Activated CD4-positive, alpha-beta T cell treated with anti-CD3 and anti-CD28 coated beads for 24 hours (primary cell): ENCODE measurements at places on chromosomes 2 and 18.

DNA sequence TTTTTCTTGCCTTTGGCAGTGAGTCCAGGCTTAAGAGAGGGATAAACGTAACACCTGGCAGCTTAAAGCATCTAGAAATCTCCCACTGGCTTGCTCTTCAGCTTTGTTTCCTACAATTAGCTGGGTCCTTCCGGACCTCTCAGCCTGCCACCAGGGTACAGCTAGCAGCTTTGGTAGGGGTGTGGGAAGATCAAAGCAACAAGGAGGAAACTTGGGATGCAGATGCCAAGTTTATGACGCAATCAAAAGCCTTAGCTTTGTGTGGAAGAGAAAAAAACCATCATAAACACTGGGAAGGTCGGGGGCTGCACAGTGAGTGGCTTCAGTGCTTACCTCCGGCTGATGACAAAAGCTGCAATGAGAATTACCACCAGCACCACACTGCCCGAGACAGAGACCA, 116.9 kb downstream of the EPHA4 start:
- DNase-seq = no peak

DNA sequence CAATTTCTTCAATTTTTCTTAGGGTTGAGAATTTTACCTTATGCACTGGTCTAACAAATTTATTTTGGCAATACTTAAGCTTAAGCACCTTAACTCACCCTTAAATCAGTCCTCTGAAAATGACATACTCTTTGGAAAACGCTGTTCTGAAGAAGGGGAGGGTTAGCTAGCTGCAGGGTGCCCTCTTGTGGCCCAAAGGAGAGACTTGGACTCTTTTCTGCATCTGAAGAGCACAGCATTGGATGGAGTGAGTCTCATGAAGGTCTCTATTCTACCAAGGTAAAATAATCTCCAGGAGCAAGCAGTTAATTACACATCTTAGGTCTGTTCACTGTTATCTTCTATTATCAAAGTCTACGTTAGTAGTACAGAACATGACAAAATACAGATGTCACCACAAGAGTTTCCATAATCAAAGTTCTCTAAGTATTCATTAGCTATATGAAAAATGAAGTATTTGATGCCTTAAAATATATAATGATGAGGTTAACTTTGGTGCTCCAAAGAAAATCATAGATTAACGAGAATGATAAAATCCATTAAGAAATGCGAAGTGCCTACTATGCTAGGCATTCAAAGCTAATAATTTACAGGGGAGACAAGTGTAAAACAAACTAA, 24.4 kb downstream of the PUM2 start:
- DNase-seq = peak; percentile 26

DNA sequence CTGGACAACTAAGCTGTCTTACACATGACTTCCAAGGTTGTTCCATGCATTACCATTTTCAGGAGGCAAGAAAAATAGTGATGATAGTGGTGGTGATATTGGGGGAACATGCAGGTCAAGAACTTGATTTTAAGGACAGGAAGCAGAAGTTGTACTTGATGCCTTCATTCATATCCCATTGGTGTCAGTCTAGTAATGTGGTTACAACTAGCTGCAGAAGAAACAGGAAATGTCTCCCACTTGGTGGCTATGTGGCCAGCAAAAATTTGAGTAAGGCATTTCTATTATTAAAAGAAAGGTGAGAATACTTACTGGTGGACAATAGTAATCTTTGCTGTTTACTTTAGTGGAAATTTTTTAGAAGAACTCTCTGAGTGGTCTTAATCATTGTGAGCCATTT, 103.4 kb downstream of the ALMS1 start:
- DNase-seq = no peak

DNA sequence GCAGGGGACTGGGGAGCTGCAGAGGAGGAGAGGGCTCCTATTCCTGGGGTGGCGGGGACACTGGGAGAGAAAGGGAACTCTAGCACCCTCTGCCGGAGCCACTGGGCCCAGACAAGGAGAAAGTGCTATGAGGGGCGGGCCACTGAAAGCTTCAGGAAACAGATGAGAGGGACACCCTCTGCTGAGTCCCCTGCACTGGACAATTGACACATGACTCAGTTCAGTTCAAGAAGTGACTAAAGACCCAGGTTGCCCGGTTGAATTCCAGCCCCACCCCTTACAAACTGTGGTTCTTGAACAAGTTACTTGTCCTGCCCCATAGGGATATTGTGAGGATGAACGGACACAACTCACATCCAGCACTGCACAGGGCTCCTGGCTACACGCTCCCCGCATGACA, 5.0 kb downstream of the RUFY4 start:
- no peak for DNase-seq

- DNase-seq = no peak
These were observed 5.3 kb upstream of the PLCL1 start for GRCh38 chr2:197799068-197799467.

DNA sequence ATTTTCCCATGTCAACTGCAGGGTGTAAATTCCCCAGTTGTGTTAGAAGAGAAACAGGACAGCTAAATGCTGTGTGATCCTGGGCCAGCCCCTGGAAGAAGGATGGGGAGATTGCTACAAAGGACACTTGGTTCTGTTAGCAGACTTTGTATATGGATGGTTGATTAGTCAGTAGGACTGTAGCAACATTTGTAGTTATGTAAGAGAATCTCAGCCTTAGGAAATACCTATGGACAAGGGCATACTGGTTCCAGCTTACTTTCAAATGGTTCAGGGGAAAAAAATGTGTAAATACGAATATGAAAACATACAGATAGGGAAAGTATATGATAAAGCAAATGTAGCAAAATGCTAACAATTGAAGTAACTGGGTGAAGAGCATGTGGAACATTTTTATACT, 47.6 kb downstream of the GNAL start:
- DNase-seq = no peak

- DNase-seq = no peak
These were observed 43.4 kb downstream of the KIAA1328 start for GRCh38 chr18:36872329-36872728.

- no peak for DNase-seq
These were observed 12.7 kb downstream of the KDM3A start for GRCh38 chr2:86453836-86454235.

- DNase-seq = no peak
These were observed 3.3 kb downstream of the PTGR3 start for GRCh38 chr18:75205514-75206132.

DNA sequence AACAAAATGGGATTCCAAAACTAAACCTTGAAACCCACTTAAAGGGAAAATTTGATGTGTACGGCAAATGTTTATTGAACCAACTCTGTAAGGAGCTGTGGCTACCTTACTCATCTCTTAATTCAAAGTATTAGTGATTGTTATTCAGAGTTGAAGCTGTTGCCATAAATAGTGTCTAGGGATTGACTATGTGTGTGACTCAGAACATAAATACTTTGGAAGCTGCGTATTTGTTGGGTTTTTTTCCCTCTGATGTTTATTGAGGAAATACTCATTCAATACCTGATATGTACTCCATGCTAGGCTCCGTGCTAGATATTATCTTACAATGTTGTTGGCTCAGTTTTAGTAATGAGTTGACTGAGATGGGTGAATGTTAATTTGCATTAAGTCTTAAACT, 90.4 kb downstream of the PTRHD1 start:
- DNase-seq = no peak

GRCh38 chr2:241240320-241241004, 52.0 kb downstream of the ANO7 start:
- no peak for DNase-seq

GRCh38 chr2:234502919-234503285, 6.0 kb upstream of the ARL4C start:
- DNase-seq = no peak

- no peak for DNase-seq
These were observed 879.8 kb downstream of the SOCS6 start for GRCh38 chr18:71168557-71169145.

GRCh38 chr2:45568935-45569334, 42.1 kb downstream of the SRBD1 start:
- DNase-seq = no peak

DNA sequence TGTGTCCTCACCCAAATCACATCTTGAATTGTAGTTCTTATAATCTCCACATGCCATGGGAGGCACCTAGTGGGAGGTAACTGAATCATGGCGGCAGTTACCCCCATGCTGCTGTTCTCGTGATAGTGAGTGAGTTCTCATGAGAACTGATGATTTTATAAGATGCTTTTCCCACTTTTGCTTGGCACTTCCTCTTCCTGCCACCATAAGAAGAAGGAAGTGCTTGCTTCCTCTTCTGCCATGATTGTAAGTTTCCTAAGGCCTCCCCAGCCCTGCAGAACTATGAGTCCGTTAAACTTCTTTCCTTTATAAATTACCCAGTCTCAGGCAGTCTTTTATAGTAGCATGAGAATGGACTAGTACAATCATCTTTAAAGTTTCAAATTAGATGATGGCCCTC, 902.4 kb upstream of the PIK3C3 start:
- no peak for DNase-seq

DNA sequence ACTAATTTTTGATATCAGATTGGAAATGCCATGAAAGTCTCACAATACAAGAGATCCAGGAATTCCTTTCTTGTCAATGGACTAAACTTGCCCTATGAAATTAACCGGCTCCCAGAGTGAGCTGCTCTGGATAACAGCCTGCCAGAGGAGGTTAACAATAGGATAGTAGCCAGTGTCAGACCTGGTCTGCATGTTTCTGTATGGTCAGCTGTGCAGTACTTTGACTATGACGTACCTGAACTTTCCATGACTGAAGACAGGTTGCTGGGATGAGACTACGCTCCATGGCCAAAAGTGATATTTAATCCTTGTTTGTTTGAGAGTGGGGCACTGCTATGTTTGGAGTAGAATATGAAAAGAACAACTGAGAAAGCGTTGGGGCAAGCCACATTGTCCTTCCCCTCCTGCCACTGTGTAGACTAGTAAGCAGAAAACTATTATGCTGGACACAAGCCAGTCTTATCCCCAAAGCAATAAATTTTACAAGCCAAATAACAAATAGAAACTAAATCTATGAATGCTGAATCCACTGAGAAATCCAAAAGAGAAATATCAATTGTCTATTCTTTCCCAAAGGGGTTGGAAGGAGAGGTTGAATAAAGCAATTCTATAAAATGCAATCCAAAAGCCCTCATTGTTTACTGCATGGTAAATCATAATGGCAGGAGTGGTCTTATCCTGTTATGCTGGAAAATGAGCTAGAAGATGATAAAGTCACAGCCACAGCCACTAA, 115.5 kb upstream of the CYP26B1 start:
- no peak for DNase-seq

DNA sequence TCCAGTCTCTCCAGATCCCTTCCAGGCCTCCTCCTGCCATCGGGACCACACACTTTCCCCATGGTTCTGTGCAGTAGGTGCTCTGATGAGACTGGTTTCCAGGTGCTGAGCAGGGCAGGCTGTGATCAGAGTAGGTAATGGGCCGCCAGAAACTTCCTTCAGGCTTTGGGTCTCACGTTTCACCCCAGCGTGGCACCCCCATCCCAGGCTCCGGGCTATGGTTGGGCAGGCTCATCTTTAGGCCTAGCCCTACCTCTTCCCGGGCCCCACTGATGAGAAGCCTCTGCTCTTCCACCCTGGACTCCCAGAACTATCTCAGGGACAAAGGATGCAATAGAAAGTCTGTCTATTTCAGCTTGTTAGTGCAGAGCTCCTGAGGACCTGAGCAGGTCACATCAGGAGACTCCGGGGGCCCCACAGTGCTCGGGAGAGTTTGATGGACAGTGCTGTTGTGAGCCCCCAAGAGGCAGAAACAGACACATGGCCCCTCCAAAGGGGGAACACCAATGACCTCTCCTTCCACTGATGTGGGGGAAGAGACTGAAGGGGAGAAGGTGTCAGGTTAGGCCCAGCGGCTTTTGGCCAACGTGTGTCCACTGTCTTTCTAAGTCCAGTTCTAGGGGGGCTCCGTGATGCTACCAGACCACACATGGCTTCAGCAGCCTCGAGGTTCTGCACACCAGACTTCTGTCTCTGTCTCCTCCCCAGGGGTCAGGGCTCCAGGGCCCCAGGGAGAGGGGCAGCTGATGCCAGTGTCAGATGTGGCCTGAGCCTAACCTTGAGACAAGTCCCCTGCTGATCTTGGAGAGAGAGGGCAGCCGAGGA, 5.8 kb upstream of the PROM2 start:
- no peak for DNase-seq

DNA sequence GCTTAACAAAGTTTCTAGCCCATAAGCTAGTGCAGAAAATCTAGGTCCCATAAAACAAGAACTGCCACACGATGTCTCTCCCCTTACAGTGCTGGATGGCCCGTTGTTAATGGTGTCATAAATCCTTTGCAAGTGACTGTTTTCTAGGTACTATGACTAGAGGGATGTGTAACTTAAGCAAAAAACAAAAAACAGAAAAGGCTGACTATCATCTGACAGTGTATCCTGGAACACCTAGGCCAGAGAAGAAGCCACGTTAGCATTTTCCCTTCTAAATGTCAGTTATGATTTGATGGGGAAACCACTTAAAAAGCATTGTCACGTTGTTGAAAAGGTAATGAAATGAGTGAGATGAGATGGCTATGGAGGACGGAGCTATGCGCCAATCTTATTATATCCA, 2.4 kb downstream of the CASP8 start:
- DNase-seq = no peak

DNA sequence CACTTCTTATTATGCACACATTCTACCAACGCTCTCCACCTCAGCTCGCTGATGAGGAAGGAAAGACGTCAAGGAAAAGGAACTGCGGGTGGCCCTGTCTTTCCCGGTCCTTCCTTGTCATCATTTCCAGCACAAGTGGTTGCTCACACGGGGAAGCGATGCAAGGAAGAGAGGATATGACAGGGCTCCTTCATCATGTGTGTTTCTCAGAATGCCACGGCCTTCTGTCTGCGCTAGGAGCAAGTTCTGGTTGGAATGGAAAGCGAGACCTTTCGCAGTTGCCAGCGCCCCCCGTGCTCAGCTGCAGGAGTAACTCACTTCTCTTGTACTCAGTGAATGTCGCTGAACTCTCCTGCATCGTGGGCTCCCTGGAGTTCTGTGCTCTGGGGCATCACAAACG, 191.8 kb upstream of the GLI2 start:
- no peak for DNase-seq

- no peak for DNase-seq
These were observed 17.3 kb upstream of the NEUROD1 start for GRCh38 chr2:181697571-181697970.

GRCh38 chr18:3402982-3403451, 47.0 kb upstream of the TGIF1 start:
- DNase-seq = no peak

DNA sequence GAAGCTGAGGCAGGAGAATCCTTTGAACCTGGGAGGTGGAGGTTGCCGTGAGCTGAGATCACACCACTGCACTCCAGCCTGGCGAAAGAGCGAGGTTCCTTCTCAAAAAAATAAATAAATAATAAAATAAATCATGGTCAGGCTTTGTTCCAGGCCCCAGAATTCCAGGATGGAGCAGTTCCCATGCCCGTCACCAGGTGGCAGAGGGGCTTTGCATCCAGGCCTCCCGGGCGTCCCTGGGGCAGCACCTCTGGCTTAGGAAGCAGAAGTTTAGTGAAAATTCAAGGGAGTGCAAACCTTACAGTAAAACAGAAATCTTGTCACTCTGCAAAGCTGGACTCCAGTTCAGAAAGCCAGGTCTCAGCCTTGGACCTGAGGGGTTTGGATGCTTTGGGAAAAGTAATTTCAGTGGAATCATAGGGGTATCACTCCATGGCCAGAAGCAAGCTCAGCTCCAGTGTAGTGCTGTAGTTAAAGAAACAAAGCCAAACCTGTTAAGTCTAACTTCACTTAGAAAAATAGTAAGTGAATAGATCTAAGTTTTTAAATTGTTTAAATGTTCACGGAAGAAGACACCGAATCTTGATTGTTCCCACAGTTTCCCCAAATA, 512.7 kb downstream of the CMPK2 start:
- DNase-seq = no peak
